Astrocyte of the spinal cord (primary cell): ENCODE measurements at places on chromosomes 12 and 14.

GRCh38 chr14:36056845-36057244, 119.7 kb downstream of the PTCSC3 start:
- no peak for DNase-seq

DNA sequence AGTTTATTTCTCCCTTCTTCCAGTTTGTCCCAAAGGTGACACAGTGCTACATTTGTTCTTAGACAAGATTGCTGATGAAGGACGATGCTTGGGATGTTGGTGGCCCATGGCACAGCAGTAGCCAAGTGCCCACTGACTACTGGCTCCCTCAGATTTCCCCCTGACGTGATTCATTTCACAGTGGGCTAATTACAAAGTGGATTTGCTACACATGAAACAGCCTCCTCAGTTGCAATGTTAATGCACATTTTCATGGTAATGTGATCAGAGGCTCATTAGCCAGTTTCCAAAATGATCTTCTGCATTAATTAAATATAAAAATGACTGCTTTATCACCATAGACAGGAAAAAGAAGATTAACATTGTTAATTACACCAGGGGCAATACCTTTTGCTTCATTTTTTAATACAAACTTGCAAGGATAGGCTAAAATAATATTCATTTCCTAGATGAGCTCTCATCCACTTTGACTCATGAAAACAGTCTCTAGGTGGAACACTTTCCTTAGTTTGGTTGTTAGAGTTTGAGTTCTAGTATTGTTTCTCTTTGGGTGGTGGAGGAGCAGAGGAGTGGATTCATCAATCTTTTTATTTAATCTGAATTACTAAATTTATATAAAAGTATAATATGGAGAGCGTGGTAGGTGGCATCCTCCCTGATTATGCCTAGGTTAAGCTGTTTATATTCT, 250.9 kb downstream of the PDZRN4 start:
- no peak for DNase-seq

DNA sequence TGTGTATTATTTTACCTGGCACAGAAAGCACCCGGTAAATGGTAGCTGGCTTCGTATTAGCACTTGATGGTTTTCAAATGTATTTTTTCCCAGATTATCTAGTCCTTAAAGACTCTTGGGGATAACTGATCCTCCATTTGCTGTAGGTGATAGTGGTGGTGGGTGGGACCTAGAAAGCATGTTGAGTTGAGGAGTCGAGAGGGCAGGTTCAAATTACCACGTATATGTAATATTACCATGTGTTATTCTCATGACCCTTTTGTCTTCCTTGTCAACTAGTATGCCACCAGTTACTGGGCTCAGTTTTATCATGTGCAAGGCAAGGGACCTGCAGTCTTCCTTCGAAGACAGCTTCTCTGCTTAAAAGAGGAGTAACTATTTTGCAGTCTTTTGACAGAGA, 1.8 kb downstream of the GLRX5 start:
- no peak for DNase-seq

DNA sequence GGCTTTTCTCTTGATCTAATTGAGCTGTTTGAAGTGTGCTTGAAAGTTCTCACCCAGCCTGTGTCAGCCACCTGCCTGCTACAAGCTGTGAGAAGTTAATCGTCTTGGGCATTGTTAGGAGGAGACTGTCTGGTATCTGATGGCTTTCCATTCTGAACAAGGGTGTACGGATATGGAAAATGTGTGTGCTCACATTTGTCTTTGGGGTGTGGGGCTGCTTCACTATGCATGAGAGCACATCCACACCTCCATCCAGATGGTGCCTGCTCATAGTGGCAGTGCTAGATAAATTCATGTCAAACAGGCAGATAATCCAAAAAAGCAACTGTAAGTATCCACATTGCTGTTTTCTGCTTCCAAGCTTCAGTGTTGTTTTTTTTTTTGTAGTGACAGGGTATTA, 462.2 kb downstream of the DIO2 start:
- DNase-seq: no peak

- DNase-seq: no peak
Observed at GRCh38 chr14:104651876-104652260, 37.5 kb upstream of the INF2 start.

GRCh38 chr12:2652011-2652400, 142.8 kb upstream of the FKBP4 start:
- DNase-seq: no peak
